RWPE2 (cell line): ENCODE measurements at places on chromosomes 1 and 21.

DNA sequence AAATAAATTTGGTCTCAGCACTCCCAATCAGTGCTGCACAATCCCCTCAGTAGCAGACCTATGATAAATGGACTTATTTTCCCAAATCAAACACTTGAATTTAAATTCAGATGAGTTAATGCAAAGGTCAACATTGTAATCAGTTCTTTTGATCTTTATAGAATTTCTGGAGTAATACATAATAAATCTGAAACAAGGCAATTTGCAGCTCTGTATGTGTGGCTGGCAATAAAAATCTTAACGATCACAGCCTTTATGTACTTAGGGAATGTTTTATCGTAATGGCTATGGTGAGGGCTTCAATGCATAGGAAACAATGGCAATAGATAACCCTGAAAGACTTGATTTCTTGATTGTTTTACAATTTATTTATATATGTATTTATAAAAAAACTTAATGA lies 91.4 kb downstream of the GPATCH2 start:
- no peak for DNase-seq

DNA sequence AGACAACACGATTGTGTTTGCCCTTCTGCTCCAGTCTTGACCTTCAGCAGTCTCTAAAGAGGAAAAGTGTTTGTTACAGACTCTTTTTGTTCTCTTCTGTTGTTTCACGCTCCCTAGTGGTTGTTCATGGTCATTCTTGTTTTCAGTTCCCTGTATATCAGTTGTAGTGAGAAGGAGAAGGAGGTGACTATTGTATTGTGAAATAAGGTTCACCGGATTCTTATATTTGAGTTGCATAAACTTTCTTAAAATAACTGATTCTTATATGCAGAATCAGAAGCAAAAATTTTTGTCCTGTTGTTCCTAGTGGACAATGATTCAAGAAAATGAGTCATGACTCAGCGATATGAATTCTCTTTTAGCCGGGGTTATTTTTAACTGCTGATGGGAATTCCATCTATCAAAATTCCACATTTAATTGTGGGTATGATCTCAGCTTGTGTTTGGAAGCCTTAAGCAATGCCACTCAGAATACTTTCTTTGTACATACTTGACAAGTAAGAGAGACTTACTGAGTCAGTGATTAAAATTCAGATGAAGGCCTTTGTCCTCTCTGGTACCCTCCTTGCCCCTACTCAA lies 152.2 kb downstream of the CLEC20A start:
- no peak for DNase-seq

GRCh38 chr1:201637282-201638079 lies 98.6 kb downstream of the NAV1 start:
- no peak for DNase-seq

DNA sequence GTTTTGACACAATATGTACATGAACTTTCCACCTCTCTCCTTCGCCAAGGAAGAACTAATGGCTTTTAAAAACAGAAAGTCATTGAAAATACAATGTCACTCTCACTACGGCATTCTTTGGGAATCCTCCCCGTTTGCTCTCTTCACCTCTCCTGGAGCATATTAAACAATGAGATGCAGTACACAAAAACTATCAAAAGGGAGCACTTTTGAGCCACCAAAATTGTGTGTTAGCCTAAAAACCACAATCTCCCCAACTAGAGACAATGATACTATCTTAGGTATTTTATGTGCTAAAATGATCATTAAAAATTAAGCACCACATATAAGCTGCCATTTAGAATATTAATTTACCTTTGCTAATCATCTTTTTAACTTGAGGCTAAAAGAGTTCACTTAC lies 425.5 kb downstream of the KCTD3 start:
- DNase-seq, result no peak

- DNase-seq, result no peak
These were observed 4.3 kb upstream of the VWA1 start for GRCh38 chr1:1430992-1431844.

DNA sequence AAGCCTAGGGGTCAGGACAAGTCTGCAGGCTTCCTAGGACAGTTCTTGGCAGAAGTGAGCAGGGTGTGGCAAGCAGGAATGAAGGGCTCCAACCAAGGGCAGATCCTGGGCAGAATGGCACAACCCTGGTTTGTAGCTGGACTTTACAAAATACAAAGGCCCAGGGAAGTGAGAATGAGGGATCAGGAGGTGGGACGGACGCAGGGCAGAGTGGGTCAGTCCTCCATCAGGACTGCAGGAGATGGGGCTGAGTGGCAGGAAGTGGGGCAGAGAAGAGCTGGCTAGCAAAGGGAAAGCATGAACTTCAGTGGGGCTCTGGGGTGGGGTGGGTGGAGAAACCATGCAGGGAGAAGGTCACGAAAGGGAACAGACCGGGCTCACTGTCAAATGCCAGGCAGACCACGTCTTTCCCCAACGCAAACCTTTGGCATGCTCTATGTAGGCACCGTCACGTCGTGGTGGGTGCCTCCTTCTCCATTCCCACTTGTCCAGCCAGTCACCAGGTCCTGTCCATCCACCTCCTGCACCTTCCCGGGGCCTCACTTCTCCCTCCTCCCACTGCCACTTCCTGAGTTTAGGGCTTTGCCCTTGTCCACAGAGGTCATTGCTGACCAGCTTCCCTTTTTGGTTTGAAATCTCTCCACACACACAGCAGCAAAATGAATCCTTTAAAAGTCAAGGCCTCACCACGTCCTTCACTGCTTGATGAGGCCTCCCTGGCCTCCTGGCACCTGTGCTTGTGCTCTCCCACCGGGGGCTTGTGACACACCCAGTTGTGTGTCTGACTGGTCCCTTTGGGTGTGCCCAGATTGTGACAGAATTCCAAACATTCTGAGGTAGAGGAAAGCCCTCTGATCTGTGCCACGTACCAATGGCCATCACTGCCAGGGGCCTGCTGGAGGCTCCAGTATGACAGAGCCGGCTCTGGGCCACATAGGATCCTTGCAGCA lies 8.7 kb upstream of the CLDN19 start:
- no peak for DNase-seq

GRCh38 chr1:235986869-235987268 lies 78.0 kb downstream of the NID1 start:
- no peak for DNase-seq
